Stimulated activated CD4-positive, alpha-beta T cell treated with anti-CD3 and anti-CD28 coated beads, Interleukin-4, amount 100 ng/mL, for 24 hours (primary cell): ENCODE measurements at places on chromosomes 1 and 21.

DNA sequence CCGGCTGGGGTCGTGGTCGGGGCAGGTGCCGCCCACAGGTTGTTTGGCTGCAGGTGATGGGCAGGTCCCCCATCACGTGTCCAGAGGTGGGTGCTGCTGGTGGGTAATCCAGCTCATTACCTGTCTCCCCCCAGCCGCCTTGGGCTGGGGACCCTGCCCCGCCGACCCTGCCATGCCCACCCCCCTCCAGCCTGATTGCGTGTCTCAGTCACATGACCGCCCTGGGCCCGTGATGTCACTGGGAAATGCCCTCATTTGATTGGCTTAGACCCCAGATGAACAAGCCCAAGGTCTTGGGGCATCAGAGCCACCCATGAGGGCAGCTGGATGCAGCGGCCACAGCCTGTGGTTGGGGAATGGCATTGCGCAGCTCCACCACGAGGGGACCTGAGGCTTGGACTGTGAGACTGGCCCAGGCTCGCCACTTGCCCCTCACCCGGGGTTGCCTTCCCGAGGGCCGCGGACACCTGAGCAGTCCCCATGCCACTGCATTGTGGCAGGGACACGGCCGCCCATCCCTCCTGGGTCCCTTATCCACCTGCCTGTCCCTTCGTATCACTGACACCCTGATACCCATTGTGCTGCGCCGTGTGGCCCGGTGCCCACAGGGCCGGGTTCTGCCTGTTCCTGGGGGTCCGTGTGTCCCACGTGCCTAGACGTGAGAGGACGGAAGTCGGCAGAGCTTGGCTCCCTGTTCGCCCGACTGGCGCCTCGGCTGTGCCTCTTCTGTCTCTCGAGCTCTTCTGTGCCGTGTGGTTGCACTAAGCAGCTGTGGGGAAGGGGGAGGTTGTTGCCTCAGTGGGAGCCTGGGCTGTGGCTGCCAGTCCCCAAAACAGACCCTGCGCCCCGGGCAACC is 68.0 kb downstream of the FAAP20 start:
- DNase-seq, result no peak

DNA sequence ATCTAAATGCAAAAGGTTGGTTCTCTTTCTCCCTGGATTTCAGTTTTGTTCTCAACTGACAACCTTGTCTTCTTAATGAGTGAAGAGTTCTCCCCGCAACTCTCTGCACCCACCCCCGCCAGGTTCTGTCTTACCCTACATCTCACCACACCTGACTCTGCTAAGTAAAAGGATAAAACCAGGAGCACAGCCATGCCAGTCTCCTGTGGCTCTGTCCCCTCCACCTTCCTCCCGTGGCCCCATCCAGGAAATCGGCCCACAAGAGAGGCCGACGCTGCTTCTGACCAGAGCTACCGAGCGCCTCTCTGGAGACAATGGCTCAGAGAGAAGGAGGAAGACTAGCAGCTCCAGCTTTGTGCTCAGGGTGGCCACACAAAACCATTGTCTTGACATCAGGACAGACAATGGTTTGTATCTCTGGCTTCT is 72.2 kb downstream of the PLEKHA6 start:
- DNase-seq, result no peak

DNA sequence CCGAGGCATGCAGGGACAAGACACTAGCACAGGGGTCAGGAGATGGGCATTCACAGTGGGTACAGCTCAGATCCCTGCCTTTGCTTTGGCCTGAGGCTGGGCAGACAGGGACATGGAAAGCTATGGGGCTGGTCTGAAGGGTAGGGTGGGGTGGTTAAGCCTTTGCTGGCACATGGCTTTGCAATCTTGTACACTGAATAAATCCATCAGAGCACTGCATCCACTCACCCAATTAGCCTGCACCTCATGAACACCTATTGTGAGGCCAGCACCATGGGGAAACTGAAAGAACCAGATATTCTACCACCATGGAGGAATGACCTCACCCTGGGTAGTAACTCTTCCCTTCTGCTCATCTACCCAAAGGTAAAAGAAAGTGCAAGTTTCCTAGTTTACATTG is 199.6 kb upstream of the LMO4 start:
- DNase-seq, result no peak

- DNase-seq, result no peak
These were observed 89.4 kb upstream of the BCL10 start for GRCh38 chr1:85365851-85366250.

- no peak for DNase-seq
These were observed 20.7 kb downstream of the PHC2 start for GRCh38 chr1:33410091-33410701.

- DNase-seq, result no peak
These were observed 210.1 kb upstream of the NRIP1 start for GRCh38 chr21:15274701-15275485.

GRCh38 chr1:72366466-72366865 is 84.1 kb upstream of the NEGR1 start:
- no peak for DNase-seq

- DNase-seq, result peak; percentile 44
These were observed at the start of gene SLAMF7 for GRCh38 chr1:160739098-160739511. TSS of gene SLAMF7 (plus strand) at chr1:160739247. CDS start at chr1:160739302, 55 bp downstream.

DNA sequence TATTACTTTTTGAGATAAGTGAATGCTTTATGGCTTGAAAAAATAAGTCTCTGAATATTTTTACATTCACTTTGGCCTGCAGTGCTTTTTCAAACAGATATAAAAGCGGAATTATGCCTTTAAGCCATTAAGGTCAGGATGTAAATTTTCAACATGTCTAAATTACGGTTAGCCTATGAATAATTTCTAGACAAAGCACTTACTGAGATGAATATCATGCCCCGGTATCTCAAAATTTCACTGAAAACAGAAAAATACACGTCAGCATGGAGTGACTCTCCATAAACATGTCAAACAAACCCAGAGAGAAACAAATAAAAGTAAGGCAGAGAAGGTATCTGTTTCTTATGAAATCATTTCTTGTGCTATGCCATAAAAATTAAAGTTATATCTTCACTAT is 853.9 kb downstream of the KCNT2 start:
- DNase-seq, result no peak
